NCI-H146 (cell line): ENCODE measurements at places on chromosomes 2 and 18.

DNA sequence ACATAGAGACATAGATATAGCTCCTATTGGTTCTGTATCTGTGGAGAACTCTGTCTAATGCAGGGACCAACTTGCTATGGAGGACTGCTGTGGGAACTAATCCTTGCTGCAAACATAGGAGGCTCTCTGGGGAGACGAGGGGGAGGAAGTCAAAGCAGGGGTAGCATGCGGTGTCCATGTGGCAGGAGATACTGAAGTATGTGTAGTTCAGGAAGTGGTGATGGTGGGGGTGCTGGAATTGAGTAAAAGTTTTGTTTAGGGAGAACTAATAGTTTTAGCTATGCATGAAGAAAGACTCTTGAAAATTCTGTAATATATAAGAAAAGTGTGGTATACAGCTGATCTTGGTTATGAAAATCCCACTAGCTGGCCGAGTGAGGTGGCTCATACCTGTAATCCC is 62.0 kb downstream of the ANKRD44 start:
- DNase-seq, result no peak

DNA sequence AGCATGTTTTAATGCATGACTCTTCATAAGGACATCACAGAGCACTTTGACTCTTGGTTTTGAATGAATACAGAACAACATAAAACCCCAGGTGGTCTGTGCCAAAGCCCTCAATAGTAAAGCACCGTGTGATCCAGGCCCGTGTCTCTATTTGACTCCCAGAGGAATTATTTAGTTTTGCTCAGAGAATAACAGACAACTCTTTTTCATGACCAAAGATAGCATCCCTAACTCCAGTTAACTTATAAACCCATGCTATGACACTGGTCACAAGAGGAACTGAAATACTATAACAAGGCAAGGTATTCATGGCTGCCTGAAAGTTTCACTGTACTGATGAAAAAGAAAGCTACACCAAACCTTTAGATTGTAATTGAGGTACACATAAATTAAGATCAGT is 128.4 kb downstream of the IKZF2 start:
- DNase-seq, result no peak

DNA sequence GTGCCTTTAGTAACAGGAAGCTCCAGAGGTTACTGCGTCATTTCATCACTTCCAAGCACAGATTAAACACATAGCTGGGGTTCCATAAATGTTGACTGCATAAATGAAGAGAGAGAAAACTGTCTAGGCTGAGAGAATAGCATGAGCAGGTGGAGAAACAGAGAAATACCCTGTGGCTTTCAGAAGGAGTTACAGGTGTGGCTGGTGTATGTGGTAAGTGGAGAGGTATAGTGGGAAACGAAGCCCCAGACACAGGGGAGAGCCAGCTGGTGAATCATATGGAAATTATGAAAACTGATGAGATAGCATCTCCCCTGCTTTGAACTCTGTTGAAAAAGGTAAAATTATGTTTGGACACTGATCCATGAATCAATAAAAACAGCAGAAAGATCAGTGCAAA is 807.4 kb upstream of the POU3F3 start:
- DNase-seq, result no peak

DNA sequence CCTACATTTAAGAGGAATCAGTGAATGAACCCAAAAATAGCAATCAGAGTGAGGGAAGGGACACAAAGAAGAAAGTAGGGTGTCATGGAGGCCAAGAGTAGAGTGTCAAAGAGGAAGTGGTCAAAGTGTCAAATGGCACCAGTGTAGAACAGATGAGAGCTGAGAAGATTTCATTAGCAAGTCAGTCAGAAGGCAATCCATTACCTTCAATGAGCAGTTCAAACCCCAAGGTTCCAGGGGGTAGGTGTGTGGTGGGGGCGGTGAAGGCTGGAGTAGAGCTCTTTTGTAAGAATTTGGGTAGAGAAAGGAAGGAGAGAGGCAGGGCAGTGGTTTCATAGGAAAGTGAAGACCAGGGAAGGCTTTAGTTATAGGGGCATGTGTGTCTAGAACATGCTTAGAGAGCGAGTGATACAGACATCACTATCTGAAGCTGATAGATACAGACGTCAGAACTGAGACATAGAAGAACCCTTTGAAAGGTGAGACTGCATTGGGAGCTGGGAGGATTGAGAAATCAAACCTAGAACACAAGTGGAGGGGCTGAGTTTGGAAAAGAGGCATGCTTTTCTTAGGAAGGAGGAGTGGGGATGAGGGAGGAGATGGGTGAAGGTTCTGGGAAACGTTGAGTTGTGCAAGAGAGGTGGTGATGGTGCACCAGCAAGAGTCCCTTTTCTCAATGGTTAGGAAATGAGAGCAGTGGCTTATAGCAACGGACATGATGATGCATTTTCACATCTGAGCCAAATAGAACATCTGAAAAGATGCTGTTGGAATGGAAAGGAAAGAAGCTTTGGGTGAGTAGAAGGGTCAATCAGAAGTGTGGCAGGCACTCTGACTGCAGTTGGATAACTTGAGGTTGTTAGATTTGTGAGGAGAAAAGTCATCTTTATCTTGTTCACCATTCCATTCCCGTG is 48.9 kb upstream of the IL1RL1 start:
- DNase-seq, result no peak

DNA sequence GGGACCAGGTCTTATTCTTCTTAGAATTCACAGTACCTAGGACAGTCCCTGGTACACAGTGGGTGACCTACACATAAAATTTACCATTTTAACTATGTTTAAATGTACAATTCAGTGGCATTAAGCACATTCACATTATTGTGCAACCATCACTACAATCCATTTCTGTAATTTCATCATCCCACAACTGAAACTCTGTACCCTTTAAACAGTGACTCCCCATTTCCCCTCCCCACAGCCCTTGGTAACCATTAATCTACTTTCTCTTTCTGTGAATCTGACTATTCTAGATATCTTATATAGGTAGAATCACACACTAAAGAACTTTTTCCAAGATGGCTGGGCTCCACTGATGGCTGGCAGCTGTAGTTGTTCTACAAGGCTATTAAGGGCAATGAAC is 41.6 kb downstream of the GFPT1 start:
- DNase-seq, result no peak

DNA sequence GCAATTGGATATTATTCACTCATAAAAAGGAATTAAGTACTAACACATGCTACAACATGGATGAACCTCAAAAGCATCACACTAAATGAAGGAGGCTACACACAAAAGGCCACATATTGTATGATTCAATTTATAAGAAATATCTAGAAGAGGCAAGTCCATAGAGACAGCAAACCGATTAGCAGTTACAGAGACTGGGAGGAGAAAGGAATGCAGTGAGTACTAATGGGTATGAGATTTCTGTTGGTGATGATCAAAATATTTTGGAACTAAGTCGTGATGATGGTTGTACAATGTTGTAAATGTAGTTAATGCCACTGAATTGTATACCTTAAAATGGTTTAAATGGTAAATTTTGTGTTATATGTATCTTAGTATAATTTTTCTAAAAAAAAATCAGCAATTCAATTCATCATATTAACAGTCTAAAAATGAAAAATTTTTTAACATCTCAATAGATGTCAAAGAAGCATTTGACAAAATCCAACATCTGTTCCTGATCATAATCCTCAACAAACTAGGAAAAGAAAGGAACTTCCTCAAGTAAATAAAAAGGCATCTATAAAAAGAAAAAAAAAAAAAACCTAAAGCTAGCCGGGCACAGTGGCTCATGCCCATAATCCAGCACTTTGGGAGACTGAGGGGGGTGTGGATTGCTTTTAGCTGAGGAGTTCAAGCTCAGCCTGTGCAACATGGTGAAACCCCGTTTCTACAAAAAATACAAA is 98.1 kb downstream of the TGIF1 start:
- no peak for DNase-seq

- no peak for DNase-seq
These were observed 19.2 kb downstream of the ATOH8 start for GRCh38 chr2:85772841-85773491.

DNA sequence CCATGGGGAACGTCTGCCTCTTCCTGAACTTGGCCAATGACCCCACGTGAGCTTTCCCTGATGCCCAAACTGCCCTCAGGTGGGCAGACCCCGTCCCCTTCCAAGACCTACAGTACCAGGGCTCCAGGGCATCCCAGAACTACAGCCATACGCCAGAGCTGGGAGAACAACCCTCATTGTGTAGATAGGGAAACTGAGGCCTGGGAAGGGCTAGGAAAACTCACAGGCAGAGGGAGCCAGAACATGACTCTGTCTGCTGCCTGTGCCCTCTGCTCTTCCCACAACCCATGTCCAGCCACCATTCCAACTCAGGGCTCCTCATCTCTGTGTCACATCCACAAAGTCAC is 16.8 kb upstream of the ANKRD53 start:
- no peak for DNase-seq

GRCh38 chr18:394987-395362 is 105.5 kb downstream of the COLEC12 start:
- DNase-seq, result no peak

- DNase-seq, result no peak
These were observed 53.0 kb downstream of the EPHA4 start for GRCh38 chr2:221518935-221519625.

DNA sequence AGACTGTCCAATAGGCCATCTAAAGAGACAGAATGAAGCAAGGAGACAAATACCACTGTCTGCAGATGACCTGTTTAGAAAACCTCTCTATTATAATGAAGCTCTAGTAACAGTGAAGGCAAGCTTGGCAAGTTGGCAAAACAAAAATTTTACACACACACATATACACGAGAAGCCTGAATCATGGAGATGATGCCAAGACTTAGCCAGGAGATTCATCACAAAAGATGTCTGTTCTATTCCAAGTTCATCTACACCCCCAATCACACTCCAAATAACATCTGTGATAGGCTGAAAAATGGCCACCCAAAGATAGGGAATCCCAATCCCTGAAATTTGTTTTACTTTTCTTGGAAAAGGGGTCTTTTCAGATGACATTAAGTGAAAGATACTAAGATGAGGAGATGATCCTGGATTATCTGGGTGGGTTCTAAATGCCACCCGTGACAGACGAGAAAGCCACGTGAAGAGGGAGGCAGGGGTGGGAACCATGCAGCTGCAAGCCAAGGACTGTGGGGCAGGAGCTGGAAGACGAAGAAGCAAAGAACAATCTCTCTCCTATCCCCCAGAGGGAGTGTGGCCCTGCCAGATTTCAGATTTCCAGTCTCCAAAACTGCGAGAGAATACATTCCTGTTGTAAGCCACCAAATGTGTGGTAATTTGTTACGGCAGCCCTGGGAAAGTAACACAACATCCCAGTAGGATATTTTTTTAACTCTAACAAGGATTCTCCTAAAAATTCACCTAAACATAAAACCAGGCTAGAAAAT is 20.0 kb downstream of the HDLBP start:
- DNase-seq, result no peak

- no peak for DNase-seq
These were observed 180.6 kb upstream of the GLI2 start for GRCh38 chr2:120555092-120555491.

DNA sequence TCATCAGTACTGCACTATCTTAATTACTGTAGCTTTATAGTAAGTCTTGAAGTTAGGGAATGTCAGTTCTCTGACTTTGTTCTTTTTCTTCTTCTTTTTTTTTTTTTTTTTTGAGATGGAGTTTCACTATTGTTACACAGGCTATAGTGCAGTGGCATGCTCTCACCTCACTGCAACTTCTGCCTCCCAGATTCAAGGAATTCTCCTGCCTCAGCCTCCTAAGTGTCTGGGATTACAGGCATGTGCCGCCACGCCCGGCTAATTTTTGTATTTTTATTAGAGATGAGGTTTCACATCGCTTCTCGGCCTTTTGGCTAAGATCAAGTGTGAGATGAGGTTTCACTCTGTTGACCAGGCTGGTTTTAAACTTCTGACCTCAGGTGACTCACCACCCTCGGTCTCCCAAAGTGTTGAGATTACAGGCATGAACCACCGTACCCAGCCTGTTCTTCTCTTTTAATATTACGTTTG is 41.9 kb upstream of the TANC1 start:
- DNase-seq, result no peak

DNA sequence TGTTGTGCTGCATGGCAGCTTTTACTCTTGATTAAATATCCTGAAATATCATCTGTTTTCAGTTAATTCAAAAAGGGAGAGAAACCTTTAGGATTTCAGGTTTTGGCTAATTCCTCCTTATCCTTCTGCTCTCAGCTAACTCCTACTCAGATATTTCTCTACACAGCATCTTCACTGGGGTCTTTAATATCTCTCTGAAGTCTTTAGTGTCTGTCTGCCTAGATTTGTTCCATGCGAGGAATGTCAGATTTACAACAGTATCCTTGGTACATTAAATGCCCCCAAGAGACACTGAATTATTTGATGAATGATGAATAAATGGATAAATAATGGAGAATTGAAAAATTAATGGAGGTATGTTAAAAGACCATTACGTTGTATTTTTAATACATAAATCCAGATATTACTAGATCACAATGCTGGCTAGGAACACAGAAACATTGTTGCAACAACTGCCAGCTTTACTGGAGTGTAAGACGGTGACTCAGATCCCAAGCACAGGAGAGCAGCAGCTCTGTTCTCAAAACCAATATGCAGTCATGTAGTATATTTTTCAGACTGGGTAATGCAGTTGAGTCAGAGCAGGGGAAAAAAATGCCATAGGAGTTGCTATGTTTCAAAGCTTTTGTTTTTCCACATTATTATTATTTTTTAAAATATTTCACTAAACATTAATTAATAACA is 388.0 kb upstream of the SYT4 start:
- DNase-seq, result no peak

DNA sequence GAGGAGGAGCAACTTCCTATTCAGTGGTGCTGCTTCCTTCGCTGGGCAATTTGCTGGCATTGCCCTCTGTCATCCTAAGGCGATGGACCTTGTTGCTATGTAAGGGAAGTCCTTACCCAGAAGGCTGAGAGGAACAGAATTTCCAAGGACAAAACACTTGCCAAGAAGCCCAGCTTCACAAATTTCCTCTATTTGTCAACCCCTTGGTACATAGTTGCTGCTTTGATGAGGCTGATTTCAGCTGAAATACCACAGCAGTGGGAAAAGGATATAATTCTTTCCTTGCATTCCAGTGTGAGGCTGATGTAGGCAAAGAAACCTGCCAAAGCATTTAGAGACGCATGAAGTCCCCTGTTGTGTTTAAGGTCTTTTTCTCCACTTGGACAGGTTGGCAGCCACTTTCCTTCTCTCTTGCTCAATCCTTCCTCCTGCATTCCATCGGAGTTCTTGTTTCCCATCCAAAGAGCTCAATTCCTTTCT is 16.4 kb upstream of the ST3GAL5 start:
- DNase-seq, result no peak

- DNase-seq, result no peak
These were observed 52.1 kb upstream of the DTNA start for GRCh38 chr18:34657860-34658500.

GRCh38 chr2:79114797-79115494 is 5.3 kb upstream of the REG1A start:
- DNase-seq, result no peak

DNA sequence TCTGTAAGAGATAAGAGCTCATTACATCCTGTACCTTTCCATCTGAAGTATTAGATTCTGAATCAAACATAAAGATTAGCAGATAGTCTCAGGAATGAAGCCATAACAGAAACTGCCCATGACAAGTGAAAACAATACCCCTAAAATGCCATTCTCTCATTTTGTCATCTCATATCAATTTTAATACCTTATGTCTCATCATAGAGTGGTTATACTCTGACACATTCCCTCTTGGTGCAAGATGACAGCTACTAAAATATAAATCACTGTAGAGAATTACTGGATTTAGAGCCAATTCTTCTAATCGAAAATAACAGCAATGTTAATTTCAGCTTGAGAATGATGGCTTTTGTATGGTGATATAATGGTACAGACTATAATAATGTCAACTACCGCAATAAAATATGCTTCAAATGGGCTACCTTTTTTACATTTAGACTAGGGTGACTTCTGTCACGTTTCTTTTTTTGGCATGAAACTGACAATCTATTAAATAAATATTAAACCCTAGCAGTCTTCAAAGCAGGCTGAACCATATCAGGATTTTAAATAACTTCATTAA is 125.1 kb upstream of the ITGA4 start:
- DNase-seq, result no peak
